ENCODE measurements at places on chromosomes 4 and X. TPM values are rescaled to one million over a fixed set of nuclear protein-coding genes. Genes with fewer than 3 reads are reported as not detected.

DNA sequence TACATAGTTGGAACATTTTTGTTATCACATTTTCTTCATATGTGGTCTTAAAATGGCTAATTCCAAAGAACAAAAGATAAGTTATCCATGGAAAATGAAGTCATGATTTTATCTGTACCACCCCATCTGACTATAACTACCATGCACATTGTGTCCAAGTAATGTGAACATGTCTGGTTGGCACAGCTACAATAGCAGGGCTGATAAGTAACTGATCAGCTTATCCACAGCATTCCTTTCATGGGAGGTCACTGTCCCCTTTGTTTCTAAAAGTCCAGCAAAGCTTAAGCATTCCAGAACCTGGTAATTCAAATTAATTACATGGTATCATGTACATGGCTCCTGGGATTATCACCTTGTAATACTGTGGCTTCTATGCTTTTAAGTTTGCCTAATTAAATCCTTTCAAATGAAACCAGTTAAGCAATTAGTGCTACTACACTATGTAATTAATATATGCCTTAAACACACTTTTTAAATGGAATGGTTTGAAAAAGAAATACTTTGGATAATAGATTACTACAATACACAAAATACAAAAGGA is 21.1 kb upstream of the SORBS2 start:
- H3K27me3 ChIP-seq = no peaks in the 10 kb centered on the region
- no peak overlapping the region for H3K4me3 ChIP-seq

Gene MAEA
- 46.0 TPM for total RNA-seq

- H3K4me3 ChIP-seq = peak overlapping the region; percentile 75
- DNase-seq = peak; percentile 61
- no peaks in the 10 kb centered on the region for H3K27me3 ChIP-seq
- H3K27ac ChIP-seq = peak overlapping the region; percentile 92
- no peaks in the 10 kb centered on the region for H3K4me1 ChIP-seq
Observed at GRCh38 chr4:122152711-122153226, 638 bp downstream of the BLTP1 start.

DNA sequence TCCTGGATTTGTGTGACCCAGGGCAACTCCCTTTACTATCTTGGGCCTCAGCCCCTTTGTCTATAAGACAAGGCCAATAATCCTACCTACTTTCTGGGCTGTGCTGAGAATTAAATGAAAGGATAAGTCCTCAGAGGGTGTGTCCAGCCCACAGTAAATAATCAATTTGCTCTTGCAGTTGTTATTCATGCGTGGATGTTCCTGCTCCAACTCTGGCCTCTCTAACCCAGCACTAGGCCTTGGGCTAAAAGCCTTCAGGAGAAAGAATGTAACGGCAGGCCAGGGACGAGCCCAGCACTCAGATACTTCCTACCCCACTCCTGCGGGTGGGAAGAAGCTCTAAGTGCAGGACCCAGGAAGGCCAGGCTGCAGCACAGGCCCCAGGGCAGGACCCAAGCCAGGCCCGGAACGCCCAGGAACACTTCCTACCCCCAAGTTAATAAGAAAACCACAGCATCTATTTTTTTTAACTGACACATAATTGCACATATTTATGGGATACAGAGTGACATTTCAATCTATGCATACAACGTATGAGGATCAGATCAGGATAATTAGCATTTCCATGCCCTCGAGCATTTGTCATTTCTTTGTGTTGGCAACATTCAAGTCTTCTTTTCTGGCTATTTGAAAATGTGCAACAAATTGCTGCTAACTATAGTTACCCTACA is 179.6 kb upstream of the RBPJ start:
- no peaks in the 10 kb centered on the region for H3K27me3 ChIP-seq
- peak overlapping the region; percentile 23 for H3K27ac ChIP-seq

DNA sequence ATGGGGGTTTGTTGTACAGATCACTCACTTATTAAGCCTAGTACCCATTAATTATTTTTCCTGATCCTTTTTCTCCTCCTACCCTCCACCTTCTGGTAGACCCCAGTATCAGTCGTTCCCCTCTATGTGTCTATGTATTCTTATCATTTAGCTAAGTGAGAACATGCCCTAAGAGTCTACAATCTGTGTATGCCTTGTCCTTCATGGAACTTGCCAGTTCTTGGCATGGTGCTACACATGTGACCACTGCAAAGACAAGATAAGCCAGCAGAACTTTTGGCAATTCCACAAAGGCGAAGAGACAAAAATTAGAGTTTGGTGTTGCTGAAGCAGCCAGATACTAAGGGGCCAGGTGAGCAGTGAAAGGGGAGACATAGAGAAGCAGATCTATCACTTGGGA is 101.3 kb downstream of the CORIN start:
- H3K4me3 ChIP-seq = no peak overlapping the region
- H3K4me1 ChIP-seq = peaks cover 11% of the 10 kb centered on the region
- no peaks in the 10 kb centered on the region for H3K27me3 ChIP-seq
- H3K27ac ChIP-seq = peak overlapping the region; percentile 22
